ENCODE measurements at places on chromosomes 3 and 15. TPM values are rescaled to one million over a fixed set of nuclear protein-coding genes. Genes with fewer than 3 reads are reported as not detected.

GPR62 gene
- total RNA-seq: not detected

DNA sequence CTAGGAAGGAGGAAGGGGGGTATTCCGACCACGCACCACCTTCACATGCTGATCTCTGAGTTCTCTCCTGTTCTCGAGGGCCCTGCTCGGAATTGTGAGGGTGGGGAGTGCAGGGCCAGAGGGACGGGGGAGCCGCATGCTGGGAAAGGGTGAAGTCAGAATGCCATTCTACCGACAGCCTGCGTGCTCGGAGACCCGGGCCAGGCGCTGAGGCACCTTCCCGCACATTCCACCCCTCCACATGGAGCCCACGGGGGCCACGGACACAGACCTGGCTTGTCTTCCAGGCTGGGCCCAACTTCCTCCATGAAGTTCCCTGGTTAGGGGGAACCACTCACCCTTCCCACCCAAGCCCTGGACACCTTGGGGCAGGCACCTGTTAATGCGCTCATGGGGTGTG is 28.7 kb upstream of the PIGZ start:
- peak; percentile 13 for DNase-seq

DNA sequence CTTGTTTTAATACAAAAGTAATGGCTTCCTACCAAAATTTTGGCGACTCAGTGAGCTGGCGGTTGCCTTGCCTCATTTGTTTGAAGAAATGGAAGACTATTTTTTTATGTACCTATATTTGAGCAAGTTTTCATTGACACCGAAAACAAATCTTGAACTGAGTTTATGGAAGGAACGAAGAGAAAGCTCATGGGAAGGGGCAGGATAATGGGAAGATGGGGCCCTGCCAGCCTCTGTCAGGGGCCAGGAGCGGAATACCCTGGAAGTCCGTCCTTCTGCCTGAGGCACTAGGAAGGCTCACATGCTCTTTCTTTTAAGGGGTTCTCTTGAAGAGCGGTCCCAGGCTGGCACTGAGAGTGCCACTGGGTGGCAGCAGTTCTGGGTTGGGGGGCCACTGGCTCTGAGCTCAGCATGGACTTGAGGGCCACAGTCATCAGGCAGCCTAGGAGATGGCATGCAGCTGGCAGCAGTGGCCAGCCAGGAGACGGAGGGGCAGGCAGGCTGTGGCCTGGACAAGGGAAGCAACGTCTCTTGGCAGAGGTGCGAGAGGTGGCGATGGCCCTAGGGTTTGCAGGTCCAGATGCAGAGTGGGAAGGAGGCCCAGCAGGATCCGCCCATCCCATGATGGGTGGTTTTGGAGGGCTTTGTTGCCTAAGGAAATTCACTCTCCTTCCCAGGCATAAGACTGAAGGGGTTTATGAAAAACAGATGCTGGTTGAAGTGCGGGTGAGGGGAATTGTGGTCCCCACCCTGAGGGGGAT is 41.6 kb downstream of the ISG20 start:
- no peak for DNase-seq

- peak; percentile 25 for DNase-seq
Measured at GRCh38 chr3:65672871-65673815, 365.6 kb downstream of the MAGI1 start.

DNA sequence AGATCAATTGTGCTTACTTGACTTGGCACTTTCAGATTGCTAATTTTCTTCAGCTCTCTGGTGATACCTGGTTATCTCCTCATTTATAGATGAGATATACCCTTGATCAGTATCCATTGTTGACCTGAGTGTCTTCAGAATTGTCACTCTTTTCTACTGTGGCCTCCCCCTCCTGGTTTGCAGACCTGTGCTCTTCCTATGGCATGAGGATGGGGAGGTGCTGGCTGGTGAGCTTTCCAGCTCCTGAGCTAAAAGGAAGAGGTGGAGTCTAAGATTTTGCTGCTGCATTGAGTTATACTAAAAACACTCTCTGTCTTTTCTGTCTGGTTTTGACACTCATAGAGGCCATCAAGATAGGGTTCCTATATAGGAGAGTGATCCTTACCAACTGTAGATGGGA is 23.7 kb downstream of the UBE2Q2 start:
- DNase-seq: no peak

ICE2 gene
- total RNA-seq: 29.2 TPM

CPLX3 gene
- total RNA-seq: not detected

GOLGA8H gene
- total RNA-seq: 0.47 TPM

- no peak for DNase-seq
Measured at GRCh38 chr3:165918657-165918979, 81.4 kb upstream of the BCHE start.

DNA sequence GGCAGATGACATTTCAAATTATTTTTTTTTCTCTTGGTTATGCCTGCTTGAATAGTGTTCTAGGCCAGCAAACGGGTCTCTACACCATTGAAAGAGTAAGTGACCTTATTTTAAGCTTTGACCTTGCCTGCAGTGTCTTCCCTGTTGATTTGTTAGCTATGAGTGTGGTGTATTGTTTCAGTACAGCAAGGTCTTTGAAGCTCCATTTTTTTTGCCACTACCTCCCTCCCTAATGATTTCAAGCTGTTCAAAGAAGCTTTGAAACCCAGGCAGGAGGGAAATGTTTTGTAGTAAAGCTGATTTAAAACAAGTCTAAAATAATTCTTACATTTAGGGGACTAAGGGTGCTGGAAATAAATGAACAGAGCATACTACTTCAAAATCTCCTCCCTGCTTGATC is 1249.8 kb downstream of the ROBO1 start:
- DNase-seq: no peak

GRCh38 chr3:51876186-51876585 is 785 bp upstream of the IQCF5 start:
- DNase-seq: no peak

DNA sequence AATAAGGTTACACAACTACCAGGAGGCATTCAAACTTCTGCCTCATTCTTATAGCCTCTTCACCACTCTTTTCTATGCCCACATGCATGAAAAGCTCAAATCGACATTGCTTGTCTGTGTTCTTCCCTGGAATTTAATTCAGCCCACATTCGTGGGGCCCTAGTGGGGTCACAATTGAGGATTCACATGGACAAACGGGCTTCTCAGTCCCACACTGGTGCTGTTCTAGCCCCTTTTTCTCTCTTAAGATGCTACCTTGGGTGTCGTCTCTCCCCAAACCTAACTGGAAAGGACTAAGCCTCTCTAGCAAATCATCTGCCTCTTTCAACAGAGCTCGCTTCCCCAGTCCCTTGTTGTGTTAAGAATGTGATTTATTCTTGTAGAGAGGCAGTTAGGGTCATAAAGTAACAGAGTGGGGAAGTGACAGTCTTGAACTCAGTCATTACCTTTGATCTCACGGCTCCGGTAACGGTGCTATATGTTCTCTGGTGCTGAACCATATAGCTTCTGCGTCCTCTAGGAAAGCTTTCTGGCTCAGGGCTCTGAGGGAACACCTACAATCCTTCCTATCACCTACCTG is 4.9 kb downstream of the LPP start:
- no peak for DNase-seq

CCK gene
- not detected for total RNA-seq

GRCh38 chr3:162041622-162042021 is 545.0 kb downstream of the OTOL1 start:
- DNase-seq: no peak

LOXL1 gene
- 2.5 TPM for total RNA-seq

DNA sequence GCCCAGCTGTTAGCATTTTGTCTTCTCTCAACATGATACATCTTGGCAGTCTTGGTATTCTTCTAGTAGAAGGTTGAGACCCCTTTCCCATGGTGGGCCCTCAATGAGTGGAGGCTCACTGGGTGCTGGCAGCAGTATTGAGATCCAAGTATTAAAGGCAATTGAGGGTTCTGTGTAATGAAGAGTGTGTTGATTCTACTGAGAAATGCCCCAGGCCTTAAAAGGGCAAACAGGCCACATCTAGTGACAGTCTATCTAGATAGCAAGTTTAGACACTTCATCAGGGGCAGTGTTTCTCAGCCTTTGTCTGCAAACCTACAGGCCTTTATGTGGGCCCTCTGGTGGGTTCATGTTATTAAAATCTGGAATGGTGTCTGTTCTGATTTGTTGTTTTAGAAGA is 9.5 kb downstream of the PPP2R3A start:
- no peak for DNase-seq

PSTPIP1 gene
- 7.2 TPM for total RNA-seq

GRCh38 chr15:47870956-47871625 is 153.8 kb downstream of the SEMA6D start:
- no peak for DNase-seq

DNA sequence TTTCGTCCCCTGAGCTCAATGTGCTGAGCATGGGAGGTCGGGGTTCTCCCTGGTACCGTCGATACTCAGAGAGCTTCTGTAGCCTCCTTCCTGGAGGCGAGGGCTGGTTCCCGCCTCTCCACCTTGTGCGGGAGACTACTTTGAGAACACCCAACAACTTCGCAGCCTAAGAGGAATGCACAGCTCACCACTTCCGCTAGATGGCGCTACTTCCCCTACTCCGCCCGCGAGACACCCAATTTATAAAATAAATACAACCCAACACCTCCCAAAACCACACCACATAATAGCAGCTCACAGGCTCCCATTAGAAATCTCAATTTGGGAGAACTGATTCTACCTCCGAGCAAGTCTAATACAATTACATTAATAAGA is 1.2 kb downstream of the RGMA start:
- peak; percentile 68 for DNase-seq

SLC6A20 gene
- total RNA-seq: 2.4 TPM

GATA2 gene
- 6.0 TPM for total RNA-seq

CCDC39 gene
- total RNA-seq: not detected

DNA sequence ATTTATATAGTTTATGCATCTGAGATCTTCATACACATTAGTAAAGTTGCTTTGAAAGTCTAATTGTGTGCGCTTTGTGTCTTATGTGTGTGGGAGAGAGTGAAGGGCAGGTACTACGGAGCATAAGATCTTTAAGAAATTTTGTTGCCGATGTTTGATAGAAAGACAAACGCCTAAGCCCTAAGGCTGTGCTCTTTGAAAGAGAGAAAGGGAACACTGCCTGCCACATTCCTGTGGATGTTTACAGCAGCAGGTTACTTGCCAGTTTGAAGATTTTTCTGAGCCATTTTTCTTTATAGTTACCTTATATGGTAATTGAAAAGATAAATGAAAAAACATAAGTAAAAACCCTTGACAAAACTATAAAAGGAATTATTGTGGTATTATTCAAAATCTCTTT is 17.0 kb downstream of the DTWD1 start:
- no peak for DNase-seq

- no peak for DNase-seq
Measured at GRCh38 chr3:182239316-182239715, 527.6 kb downstream of the SOX2 start.

DNA sequence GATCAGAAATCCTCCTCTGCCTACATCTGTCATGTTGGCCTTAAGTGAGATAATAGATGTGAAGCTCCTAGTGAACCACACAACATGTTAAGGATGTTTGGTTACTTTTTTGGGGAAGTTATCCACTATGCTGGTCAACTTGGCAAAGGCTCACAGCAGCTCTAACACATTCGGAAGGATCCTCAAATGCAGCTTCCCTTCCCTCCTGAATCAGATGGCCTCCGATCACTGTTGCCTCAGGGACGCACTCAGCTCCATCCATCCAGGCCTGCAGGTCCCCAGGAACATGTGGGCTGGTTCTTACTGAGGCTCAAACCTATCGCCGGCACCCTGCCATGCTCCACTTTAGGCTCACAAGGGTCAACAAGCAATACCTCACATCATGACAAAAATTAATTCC is 67.9 kb downstream of the CORO2B start:
- no peak for DNase-seq

DNA sequence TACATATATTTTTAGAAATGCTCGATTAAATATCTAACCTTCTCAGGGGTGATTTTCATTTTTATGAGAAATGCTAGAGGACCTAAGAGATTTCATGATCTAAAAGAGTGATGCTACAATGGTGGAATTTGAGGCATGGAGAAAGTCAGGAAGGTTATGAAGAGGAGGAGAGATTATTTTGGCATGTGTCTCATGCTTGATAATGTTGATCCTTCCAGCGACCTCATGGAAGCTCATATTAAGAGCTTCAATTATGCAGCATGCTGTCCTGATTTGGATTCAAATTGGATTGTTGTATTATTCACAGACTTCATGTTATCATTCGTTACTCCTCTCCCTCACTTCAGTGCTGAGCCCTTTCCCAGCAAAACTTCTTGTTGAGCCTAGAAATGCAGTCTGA is 112.5 kb downstream of the RAP2B start:
- no peak for DNase-seq

GRCh38 chr3:53051929-53052328 is 6.1 kb upstream of the SFMBT1 start:
- no peak for DNase-seq

DNA sequence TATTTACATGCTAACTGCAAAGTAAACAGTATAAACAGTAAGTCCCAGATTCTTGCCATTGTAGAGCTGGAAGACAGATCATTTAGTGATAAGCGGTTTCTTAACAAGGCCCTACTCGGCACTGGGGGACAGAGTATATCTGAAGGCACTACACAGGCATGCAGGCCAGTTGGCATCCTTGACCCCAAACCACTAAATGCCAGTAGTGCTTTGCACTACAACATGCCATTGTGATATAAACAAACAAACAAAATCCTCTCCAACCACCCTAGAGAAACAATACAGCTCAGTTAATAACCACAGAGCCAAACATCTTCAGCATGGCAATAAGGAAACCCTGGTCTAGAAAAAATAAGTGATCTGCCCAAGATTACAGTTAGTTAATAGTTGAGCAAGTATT is 5.3 kb downstream of the AQR start:
- DNase-seq: no peak

ANKRD34C gene
- total RNA-seq: not detected

- no peak for DNase-seq
Measured at GRCh38 chr3:11010426-11011165, 18.0 kb downstream of the SLC6A1 start.

LRRC57 gene
- total RNA-seq: 27.4 TPM

- no peak for DNase-seq
Measured at GRCh38 chr3:196246612-196247308, 30.4 kb downstream of the SLC51A start.

CFAP20DC gene
- total RNA-seq: 1.6 TPM

All from left colon (tissue), 2 donors.